ENCODE measurements at places on chromosomes 1 and 21.

DNA sequence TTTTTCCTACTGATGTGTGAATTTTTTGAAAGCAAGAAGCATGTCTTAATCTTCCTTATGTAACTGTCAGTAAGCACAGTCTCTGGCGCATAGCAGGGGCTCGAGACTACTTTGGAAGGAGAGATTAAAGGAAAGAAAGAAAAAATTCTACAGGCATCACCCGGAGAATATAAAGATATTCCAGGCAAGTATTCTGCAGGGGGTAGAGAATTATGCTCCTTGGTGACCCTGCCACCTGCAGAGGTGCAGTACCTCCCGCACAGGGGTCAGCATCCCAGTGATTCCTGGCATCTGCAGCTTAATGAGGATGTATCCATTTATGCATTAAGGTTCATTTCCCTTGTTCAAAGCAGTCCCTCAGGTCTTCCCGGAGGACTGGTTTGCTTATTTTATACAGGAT is 87.6 kb upstream of the WLS start:
- DNase-seq, result no peak

DNA sequence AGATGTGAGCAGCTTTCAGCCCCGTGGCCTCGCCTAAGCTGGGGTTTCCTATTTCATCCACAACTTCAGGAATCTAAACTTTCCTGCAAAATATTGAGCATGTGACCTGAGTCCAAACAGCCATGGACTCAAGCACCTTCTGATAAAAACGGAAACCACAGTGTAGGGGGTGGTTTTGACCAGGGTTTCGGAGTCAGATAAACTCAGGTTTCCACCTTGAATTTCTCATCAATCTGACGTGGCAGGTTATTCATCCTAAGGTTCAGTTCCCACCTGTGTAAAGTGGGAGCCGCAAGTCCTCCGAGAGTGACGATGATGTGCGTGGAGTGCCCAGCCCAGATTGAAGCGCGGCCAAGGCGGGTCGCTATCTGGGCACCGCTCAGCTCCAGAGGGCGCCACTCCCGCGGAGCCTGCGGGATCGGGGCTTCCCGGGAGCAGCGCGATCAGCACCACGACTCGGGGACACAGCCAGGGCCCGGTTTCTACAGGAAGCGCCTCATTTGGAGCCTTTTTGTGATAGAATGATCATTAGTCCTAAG is 871 bp upstream of the ETS2 start:
- peak; percentile 39 for DNase-seq

DNA sequence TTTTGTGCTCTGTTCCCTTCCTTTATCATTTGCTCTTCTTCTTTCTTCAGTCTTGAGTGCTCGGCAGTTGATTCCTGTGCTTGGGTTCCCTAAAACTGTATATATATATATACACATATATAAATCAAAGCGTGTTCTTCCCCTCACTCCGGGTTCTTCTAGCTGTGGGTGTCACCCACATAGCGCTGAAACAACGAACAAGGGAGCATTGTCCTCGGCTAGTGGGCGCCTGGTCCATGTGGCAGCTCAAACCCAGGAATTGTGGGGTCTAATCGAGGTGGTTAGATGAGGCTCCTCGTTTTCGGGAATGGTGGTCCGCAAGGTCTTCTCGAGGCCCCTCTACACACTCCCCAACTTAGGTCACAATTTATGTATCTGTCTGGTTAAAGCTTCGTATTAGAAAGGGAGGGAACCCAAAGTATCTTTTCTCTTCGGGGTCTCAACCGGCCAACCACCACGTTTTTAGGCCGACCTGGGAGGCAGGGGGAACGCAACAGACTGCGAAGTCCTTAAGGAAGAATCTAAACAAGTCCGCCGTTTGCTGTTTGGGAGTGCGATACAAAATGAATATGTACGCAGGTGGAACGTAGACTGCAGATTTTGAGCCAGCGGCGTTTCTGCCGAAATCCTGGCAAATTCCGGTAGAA is 504 bp upstream of the SDHC start:
- DNase-seq, result no peak

DNA sequence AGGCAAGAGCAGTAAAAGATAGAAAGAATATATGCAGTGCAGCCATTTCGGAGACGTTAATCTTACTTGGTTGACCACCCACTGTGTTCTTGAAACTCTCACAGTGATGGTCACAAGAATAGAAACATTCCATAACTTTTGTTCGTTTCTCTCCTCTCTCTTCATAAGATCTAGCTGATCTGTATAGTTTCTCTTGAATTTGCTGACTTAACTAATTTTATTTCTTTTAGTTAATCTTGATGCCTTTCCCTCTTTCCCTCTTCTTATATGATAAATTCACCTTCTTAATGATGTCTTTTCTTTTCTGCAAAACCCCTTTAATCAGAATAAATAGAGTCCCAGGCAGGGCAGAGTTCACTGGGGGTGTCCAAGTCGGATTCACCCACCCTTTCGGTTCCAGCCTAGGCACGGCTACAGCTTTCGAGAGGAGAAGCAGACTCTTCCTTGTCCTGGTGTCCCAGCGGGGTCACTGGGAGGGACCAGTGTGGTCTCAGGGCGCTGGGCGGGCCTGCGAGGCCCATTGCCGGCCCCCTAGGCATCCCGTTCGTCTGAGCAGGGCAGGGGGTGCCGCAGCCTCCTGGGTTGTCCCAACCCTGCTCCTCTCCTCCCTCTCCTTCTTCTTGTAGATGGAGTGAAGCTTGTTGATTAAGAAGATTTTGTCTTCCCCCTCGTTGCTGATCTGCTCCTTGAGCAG is 39.8 kb downstream of the ZNF691 start:
- no peak for DNase-seq

DNA sequence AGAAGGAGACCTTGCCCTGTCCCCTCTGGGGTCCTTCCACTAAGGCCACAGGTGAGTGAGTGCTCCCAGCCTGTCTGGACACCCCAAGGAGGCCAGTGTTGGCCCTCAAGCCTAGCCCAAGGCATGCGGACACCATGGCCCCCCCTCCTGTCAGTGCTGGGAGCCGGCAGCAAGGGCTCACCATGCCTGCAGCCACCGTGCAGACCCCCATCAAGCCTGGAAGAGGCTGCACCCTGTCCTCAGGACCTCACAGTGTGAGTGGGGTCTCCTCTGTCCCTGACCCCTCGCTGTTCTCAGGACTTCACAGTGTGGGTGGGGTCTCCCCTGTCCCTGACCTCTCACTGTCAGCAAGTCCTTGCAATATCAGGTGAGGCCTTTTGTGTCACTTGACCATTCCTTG is 33.2 kb upstream of the PRSS38 start:
- no peak for DNase-seq

DNA sequence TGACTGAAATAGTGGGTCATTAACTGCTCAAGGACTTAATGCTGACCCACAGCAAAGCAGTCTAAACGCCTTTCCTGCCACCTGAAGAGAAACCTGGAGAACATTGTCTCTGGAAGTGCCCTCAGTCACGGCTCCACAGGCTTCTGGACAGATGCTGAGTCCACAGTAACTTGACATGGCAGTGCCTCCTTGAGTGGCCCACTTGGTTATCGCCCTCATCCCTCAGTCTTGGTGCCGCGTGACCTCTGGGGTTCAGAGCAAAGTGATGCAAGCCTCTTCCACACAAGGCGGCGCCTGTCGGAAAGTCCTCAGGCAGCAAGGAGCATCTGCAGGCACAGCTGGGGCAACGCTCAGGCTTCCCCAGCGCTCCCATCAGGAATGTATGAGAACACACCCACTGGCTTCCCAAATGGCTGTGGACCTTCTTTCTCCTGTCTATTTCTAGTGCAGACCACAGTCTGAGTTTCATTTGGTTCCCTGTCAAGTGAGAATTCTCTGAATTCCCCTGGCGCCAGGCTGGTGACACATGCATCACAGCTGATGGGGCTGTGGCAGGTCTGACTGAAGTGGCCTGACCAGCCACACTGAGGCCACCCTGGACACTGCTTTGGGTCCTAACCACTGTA is 13.0 kb upstream of the ANGPTL7 start:
- peak; percentile 65 for DNase-seq

DNA sequence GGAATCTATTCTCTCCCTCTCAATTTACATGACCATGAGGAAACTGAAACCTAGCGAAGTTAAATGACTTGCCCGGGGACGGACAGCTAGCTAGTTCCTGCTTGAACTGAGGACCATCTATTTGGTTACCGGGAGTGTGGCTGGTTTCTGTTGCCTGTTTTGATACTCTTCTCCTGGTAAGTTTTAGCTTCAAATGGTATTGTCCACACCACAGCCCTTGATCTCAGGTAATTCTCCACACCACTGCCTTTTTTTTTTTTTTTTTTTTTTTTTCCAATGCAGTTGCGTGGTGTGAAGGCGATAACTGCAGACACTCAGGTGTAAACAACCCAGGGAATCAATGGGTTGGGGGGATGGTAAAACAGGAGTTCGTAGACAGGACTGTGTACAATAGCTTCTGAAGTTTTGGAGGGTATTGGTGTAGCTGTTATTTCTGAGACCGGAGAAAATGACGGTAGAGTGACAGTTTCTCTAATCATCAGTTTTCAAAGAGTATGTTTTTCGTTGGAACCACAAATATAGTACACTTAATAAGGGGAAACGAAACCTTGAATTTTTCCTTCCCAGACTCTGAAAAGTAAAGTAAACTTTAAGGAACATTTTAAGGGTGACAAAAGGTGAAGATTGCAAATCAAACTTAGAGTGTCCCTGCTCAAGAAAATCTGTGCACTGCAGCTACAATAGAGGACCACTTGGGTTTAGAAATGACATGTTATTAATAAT is 125.3 kb upstream of the CACYBP start:
- DNase-seq, result no peak

GRCh38 chr1:228212415-228212965 is 4.6 kb downstream of the OBSCN start:
- DNase-seq, result no peak

GRCh38 chr1:179761846-179762640 is 19.0 kb downstream of the FAM163A start:
- peak; percentile 58 for DNase-seq

- DNase-seq, result no peak
Observed at GRCh38 chr21:44708866-44709425, 2.4 kb downstream of the TSPEAR start.

DNA sequence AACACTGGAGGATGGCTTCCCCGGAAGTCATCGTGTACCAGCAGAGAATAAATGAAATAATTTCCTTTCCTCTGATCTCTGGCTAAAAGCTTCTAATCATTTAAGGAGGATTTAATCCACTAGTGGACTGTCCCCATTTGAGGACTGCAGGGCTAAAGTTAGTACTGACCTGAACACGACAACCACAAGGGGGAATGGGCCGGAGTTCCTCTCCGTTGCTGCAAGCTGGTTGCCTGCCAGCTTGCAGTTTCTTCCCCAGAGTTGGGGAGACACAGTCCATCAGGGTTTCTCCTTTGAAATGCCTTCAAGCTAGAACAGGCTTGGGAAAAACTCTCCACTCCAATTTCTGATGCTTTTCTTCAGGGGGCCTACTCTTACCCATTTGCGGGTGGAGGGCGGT is 35.5 kb upstream of the NPL start:
- no peak for DNase-seq

DNA sequence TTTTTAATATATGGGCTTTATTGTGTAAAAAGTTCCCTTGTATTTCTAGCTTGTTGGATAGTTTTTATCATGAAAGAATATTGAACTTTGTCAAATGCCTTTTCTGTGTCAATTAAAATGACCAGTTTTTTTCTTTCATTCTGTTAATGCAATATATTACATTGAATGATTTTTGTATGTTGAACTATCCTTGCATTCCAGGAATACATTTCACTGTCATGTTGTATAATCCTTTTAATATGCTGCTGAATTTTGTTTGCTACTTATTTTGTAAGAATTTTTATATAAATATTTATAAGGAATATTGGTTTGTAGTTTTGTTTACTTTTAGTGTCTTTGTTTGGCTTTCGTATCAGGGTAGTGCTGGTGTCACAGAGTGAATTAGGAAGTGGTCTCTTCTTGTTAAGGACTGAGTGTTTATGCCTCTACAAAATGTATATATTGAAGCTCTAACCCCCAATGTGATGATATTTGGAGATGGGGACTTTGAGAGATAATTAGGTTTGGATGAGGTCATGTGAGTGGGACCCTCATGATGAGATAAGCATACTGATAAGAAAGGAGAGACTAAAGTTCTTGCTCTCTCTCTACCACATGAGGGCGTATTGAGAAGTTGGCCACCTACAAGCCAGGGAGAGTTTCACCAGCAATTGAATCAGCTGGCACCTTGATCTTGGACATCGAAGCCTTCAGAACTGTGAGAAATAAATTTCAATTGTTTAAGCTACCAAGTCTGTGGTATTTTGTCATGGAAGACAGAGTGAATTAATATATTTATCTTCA is 12.0 kb upstream of the SLAMF6 start:
- DNase-seq, result no peak

GRCh38 chr1:87252406-87252805 is 76.3 kb upstream of the LMO4 start:
- peak; percentile 82 for DNase-seq

GRCh38 chr1:190479050-190479397 is 1.4 kb upstream of the BRINP3 start:
- no peak for DNase-seq

DNA sequence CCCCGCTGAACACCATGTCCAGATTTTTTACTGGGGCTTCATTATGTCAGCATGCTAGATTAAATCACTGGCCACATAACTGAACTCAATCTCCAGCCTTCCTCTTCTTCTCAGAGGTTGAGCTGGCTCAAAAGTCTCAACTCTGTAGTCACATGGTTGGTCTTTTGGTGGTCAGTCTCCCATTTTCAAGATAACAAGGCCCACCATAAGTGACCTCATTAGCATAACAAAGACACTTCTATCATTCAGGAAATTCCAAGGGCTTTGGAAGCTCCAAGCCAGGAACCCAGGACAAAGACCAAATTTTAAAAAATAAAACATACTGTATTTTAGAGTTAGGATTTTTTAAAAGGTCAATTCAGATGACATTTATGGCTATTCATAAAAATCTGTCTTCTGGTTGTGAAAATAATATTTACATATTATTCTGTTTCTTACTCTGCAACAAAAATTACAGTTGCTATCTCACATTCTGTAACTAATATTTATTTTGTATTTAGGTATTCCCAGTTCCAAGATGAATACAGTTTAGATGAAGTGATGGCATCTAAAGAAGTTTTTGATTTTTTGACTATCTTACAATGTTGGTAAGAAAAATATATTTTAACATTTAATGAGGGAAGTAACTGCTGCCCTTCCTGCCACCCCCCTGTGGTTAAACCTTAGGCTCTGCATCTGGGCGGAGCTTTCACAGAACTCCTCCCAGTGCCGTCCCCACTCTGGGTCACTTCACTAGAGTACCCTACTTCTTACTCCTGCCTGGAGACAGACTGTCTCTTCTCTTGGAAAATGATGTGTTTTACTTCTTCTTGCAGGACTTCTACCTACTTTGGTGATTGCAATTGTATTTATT is 49.3 kb downstream of the SCP2 start:
- no peak for DNase-seq

DNA sequence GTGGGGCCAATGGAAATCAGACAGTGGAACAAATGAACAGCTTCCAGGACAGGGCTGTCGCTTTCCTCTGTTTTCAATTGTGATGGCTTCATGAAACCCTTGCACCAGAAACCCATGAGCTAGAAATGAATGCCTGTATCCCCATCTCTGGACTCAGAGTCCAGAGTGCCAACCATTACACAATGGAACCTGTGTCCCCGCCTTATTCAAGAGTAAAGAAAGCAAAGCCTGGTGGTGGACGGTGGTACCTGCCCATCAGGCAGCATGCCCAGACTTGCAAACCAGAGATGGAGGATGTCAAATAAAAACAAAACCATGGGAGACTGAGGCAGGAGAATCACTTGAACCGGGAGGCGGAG is 4.4 kb upstream of the CAPN2 start:
- no peak for DNase-seq

All from fibroblast of upper back skin (primary cell).